Activated CD4-positive, alpha-beta T cell treated with anti-CD3 and anti-CD28 coated beads for 36 hours (primary cell): ENCODE measurements at places on chromosomes 6 and 20. TPM values are rescaled to one million over a fixed set of nuclear protein-coding genes. Genes with fewer than 3 reads are reported as not detected.

EYA4 gene
- not detected for total RNA-seq

PMEPA1 gene
- 1.6 TPM for total RNA-seq

ZC2HC1B gene
- total RNA-seq, result not detected

OR2J1 gene
- not detected for total RNA-seq

SIGLEC1 gene
- total RNA-seq, result not detected

MAS1 gene
- total RNA-seq, result not detected

ARFGEF3 gene
- total RNA-seq, result 1.7 TPM

MCHR2 gene
- not detected for total RNA-seq

SIRT5 gene
- total RNA-seq, result 21.9 TPM

STK35 gene
- 18.2 TPM for total RNA-seq

CLDN20 gene
- not detected for total RNA-seq

FANCE gene
- total RNA-seq, result 14.3 TPM

TINAG gene
- total RNA-seq, result not detected

TOMM34 gene
- 61.2 TPM for total RNA-seq

DPPA5 gene
- total RNA-seq, result not detected

PRICKLE4 gene
- total RNA-seq, result not detected

TRIM31 gene
- total RNA-seq, result not detected

REM1 gene
- not detected for total RNA-seq

PTCHD4 gene
- not detected for total RNA-seq

PNLDC1 gene
- 0.11 TPM for total RNA-seq

LAMA4 gene
- total RNA-seq, result not detected

MYL9 gene
- total RNA-seq, result 0.60 TPM

RIPOR3 gene
- not detected for total RNA-seq

POM121L2 gene
- not detected for total RNA-seq
